AG09319 (cell line): ENCODE measurements at places on chromosomes 4 and X.
A peak's percentile ranks its signal among the peaks of the same experiment; 100 is the strongest.

DNA sequence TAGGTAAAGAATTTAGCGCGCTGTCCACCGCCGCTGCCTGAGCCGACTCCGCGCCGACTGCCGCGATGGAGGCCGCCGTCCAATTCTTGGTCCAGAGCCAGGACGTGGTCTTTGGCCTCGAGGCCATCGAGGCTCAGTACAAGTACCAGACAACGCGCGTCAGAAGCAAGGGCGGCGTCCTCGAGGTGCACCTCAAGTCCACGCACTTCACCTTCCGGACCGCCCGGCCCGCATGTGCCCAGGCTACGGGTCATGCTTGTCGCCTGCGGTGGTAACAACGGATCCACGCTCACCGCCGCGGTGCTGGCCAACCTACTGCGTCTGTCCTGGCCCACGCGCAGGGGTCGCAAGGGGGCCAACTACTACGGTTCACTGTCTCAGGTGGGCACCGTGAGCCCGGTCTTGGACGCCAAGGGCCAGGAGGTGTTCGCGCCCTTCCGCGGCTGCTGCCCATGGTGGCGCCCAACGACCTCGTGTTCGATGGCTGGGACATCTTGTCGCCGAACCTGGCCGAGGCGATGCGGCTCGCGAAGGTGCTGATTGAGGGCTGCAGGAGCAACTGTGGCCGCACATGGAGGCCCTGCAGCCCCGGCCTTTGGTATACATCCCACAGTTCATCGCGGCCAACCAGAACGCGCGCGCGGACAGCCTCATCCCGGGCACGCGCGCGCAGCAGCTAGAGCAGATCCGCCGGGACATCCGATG lies 128.0 kb downstream of the ANAPC4 start:
- no peak for DNase-seq

DNA sequence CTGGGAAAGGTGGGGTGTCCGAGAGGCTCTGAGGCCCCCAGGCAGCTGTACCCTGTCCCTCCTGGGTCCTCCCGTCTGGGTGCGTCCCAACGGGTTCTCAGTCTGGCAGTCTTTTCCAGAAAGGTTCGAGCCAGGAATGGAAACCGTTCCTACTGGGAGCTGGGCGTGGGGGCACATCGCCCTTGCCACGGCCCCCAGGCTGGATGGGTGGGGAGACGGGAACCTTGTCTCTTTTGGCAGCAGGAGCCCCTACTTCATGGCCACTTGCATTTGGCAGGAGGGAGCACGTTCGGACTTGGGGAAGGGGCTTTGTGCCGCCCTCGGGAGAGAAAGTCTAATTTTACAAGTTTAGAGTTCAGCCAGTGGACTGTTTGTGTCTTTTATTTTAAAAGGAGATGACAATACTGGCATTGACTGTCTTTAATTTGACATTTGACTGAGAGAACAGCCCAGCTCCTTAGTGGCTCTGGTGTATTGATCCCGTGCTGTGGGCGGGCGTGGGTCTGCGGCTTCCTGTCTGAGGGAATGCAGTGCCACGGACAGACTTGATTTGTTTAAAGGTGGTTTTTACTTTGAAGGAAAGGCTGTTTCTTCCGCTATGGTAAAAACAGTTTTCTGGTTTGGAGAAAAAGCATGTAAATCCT lies 95.1 kb downstream of the SORCS2 start:
- DNase-seq, result no peak

GRCh38 chr4:180285796-180286195 lies 1957.4 kb upstream of the TENM3 start:
- DNase-seq, result no peak

DNA sequence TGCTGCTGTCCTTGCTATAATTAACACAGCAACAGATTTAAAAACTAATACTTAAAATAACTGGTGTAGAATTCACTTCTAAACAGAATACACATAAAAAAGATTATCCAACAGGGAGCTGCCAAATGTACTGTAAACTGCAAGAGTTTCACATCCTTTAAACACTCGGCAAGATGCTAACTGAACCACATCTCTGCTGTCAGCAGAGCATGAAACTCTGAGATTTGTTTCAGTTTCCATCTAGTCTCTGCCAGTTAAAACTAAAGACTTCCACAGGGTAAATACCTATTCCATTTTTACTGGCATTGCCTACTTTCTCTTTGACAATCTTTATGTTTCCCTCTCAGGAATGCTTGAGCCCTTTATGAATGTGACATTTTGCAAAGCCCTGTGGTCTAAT lies 127.7 kb downstream of the SLC7A11 start:
- DNase-seq, result peak; percentile 19
